ENCODE measurements at places on chromosomes 12 and 14. TPM values are rescaled to one million over a fixed set of nuclear protein-coding genes. Genes with fewer than 3 reads are reported as not detected.
A peak's percentile ranks its signal among the peaks of the same experiment; 100 is the strongest.

DNA sequence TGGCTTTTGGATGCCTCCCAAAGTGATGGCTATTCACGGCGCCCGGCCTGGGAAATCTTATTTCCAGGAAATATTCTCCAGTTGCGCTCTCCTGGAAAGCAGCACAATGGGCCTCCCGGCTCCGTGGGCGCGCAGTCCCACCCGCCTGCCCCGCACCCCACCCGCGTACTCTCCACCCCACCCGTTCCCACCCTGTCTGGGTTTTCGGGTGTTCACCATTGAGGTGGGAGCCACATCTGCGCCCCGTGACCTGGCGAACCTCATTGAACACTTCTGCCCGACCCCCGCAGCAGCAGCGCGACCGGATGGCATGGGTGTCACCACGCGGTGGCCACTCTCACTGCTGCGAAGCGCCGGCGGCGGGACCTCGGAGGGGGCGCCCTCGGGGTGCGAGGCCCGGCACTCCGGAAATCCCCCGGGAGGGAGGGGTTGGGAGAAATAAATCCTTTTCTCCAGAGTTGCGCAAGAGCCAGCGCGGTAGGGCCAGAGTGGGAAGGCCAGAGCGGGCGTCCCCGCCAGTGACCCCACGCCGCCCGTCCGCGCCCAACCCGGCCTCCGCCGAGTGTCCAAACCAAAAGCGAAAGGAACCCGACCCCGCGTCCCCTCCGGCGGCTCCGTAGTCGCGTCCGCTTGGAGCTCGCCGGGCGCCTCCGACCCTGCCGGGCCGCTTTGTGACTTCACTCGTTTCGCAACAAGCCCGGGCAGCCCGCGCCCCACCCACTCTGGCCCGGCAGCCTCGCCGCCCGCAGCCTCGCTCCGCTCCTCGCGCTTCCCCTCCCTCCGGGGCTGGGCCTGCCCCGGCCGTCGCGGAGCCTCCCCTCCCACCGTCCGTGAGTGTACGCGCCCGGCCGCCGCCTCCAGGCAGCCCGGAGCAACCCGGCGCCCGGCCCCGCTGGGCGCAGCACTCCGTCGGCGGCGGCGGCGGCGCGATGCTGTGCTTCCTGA is at the start of gene DRAM1:
TSS of gene DRAM1 (plus strand) at position 720 of the 945 bp plus-strand sequence. CDS start at position 930, 210 bp downstream.
- H3K27ac ChIP-seq: peak within 1 kb of the TSS; percentile 81
- no peaks in the 10 kb centered on the region for H3K27me3 ChIP-seq

DNA sequence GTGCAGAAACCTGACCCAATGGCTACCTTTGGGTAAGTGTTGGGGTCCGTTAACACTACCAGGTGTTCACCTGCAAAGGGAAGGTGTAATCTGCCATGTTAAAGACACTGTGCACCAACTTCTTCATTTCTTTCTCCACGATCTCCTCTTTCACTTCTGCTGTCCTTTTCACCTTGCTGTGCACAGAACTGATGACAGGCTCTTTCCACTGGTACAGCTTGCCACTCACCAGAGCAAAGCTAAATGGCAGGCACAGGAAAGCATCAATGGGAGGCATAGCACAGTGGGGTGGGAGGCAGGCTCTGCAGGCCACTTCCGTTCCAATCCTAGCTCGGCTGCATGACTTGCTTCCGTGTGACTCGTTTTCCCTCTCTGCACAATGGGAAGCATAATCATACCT is 2.6 kb upstream of the C12orf76 start:
- H3K27ac ChIP-seq: no peak overlapping the region
- H3K27me3 ChIP-seq: no peaks in the 10 kb centered on the region
- peaks cover 22% of the 10 kb centered on the region for H3K4me1 ChIP-seq
- H3K36me3 ChIP-seq: no peaks in the 10 kb centered on the region
- no peak overlapping the region for H3K4me3 ChIP-seq
- DNase-seq: no peak

DNA sequence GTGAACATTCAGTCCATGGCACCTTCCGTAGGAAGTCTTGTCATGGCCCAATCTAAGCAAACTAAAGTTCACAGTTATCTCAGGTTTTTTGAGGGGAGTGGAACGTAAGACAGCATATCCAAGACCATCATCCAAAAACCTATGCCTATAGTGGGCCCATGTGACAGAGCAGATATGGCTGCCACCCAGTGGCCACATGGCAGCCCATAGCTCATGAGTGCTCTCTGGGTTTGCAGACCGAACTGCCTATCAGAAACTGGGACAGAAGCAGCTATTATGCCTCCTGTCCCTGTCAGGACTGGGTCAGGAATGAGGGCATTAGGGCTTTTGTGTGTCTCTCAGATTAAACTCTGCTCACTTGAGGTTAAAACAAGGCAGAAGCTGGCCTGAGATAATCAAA is 503.7 kb downstream of the NRXN3 start:
- H3K36me3 ChIP-seq: no peaks in the 10 kb centered on the region
- DNase-seq: no peak
- no peak overlapping the region for H3K4me3 ChIP-seq
- no peaks in the 10 kb centered on the region for H3K4me1 ChIP-seq
- H3K27ac ChIP-seq: no peak overlapping the region
- H3K27me3 ChIP-seq: no peaks in the 10 kb centered on the region

DNA sequence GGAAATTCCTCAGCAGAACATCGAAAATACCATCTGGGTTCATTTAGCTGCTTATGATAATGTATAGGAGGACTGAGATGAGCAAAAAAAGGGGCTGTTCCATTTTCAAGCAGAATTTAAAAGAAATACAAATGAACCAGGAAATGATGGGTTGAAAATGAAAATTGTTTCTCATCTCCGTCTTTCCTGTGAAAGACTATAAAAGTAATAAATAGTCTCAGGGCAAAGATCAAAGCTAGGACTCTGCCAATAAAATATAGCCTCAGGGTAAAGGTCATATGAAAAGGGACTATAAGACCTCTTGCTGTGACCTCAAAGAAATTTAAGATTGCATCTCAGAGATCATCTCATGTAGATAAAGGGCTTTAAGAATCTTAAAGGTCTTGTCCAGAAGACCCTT is 478.0 kb downstream of the BTG1 start:
- H3K36me3 ChIP-seq: no peaks in the 10 kb centered on the region
- H3K27me3 ChIP-seq: no peaks in the 10 kb centered on the region
- no peak overlapping the region for H3K27ac ChIP-seq
- H3K4me3 ChIP-seq: no peak overlapping the region
- no peaks in the 10 kb centered on the region for H3K4me1 ChIP-seq

GRCh38 chr12:464484-465267 is 4.9 kb downstream of the B4GALNT3 start:
- H3K4me1 ChIP-seq: peaks cover 8% of the 10 kb centered on the region
- H3K4me3 ChIP-seq: no peak overlapping the region
- H3K27ac ChIP-seq: no peak overlapping the region
- no peak for DNase-seq

GRCh38 chr14:101250948-101251811 is 310.1 kb upstream of the DIO3 start:
- no peaks in the 10 kb centered on the region for H3K36me3 ChIP-seq
- H3K27ac ChIP-seq: no peak overlapping the region
- H3K4me3 ChIP-seq: no peak overlapping the region
- peaks cover 8% of the 10 kb centered on the region for H3K4me1 ChIP-seq
- DNase-seq: no peak

GRCh38 chr14:79056879-79057278 is 886.7 kb downstream of the NRXN3 start:
- no peak for DNase-seq
- H3K36me3 ChIP-seq: no peaks in the 10 kb centered on the region
- no peaks in the 10 kb centered on the region for H3K4me1 ChIP-seq
- no peak overlapping the region for H3K27ac ChIP-seq

DNA sequence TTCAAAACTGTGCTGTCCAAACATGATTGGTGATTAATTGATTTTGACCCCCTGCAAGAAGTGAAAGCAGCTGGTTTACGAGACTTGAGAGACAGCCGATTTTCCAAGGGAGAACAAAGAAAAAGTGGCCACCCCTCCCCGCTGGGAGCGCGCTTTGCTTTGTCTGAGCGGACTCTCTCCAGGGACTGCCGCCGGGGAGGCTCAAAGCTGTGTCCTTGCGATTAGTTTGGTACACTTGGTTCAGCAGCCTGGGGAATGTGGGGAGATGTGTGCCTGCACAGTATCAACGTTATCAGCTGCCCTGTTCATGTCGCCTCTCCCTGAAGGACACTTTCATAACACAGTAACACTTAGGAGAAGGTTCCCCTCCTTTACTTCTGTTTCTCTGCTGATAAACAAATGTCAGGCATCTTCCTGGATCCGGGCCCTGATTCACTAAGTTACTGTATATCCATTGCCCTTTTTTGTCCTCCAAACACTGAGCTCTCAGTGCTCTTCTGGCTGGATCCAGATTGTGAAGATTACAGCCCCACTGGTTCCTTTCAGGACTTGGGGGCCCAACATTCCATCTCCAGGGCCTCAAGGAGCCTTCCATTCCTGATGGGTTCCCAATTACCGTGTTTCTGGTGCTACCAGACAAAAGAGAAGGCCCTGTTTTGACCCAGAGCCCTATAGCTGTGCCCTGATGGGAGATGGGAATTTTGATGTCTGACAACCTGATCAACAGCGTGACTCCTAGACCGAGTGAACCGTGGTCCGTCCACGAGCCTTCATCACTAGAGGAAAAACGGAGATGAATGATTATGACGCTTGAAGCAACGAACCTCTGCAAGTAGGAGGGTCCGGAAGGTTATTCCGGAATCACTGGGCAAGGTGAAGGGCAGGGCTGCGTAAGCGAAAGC is 31.7 kb upstream of the TUBA1C start:
- no peaks in the 10 kb centered on the region for H3K4me1 ChIP-seq
- no peak overlapping the region for H3K27ac ChIP-seq
- H3K36me3 ChIP-seq: no peaks in the 10 kb centered on the region
- H3K27me3 ChIP-seq: no peaks in the 10 kb centered on the region

Gene C12orf50
- total RNA-seq: 0.09 TPM

Measured in T-cell (primary cell).